ENCODE measurements at places on chromosomes 13 and 19. TPM values are rescaled to one million over a fixed set of nuclear protein-coding genes. Genes with fewer than 3 reads are reported as not detected.

IL11 gene
- 5.2 TPM for total RNA-seq

RDH8 gene
- not detected for total RNA-seq

TNFSF13B gene
- 2.6 TPM for total RNA-seq

ZNF667 gene
- 0.97 TPM for total RNA-seq

IFNL1 gene
- total RNA-seq: not detected

ADAT3 gene
- total RNA-seq: 3.9 TPM

CABP5 gene
- total RNA-seq: not detected

CRYL1 gene
- total RNA-seq: 7.4 TPM

SLC25A41 gene
- total RNA-seq: not detected

CLEC11A gene
- 25.4 TPM for total RNA-seq

CAMSAP3 gene
- not detected for total RNA-seq

USHBP1 gene
- not detected for total RNA-seq

NPAS1 gene
- 0.86 TPM for total RNA-seq

LILRA5 gene
- total RNA-seq: not detected

ICAM4 gene
- total RNA-seq: 4.7 TPM

LACC1 gene
- 9.1 TPM for total RNA-seq

PRR22 gene
- total RNA-seq: under 0.01 TPM

PRR12 gene
- 3.9 TPM for total RNA-seq

FCGBP gene
- total RNA-seq: under 0.01 TPM

C19orf53 gene
- 63.1 TPM for total RNA-seq

IZUMO1 gene
- total RNA-seq: not detected

DMWD gene
- 53.5 TPM for total RNA-seq

IL4I1 gene
- total RNA-seq: 0.64 TPM

TGFBR3L gene
- total RNA-seq: 0.86 TPM

COX6B1 gene
- total RNA-seq: 215 TPM

IZUMO2 gene
- total RNA-seq: not detected

RAB11B gene
- total RNA-seq: 27.6 TPM

RNF225 gene
- total RNA-seq: under 0.01 TPM

OR10H1 gene
- total RNA-seq: not detected

ZNF443 gene
- 3.5 TPM for total RNA-seq

GSX1 gene
- not detected for total RNA-seq

PPM1N gene
- total RNA-seq: 2.3 TPM

LPAR6 gene
- total RNA-seq: 10.3 TPM

ZNF284 gene
- total RNA-seq: 3.9 TPM

DACT3 gene
- 11.3 TPM for total RNA-seq

MYPOP gene
- total RNA-seq: 2.6 TPM

PCDH8 gene
- not detected for total RNA-seq

AXL gene
- total RNA-seq: 363 TPM

ZNF682 gene
- total RNA-seq: 0.86 TPM

ANGPTL4 gene
- total RNA-seq: 0.64 TPM

CGB2 gene
- not detected for total RNA-seq

ICAM5 gene
- 5.5 TPM for total RNA-seq

RXFP2 gene
- not detected for total RNA-seq

UBE2L5 gene
- total RNA-seq: not detected

ELSPBP1 gene
- not detected for total RNA-seq

WDR87 gene
- total RNA-seq: not detected

SULT2B1 gene
- not detected for total RNA-seq

HCST gene
- total RNA-seq: 0.64 TPM

MAST1 gene
- under 0.01 TPM for total RNA-seq

Measured in fibroblast of villous mesenchyme (primary cell).